Neural progenitor cell (in vitro differentiated cells): ENCODE measurements at places on chromosomes 6 and 20. TPM values are rescaled to one million over a fixed set of nuclear protein-coding genes. Genes with fewer than 3 reads are reported as not detected.

Gene TSPO2
- not detected in 2 replicates for total RNA-seq

Gene OTOR
- total RNA-seq = not detected in 2 replicates

Gene NHLRC1
- not detected in 2 replicates for total RNA-seq

Gene HRH3
- 0.09 and 1.7 TPM in 2 replicates for total RNA-seq

Gene MUC21
- not detected in 2 replicates for total RNA-seq
